ENCODE measurements at places on chromosomes 4 and X. TPM values are rescaled to one million over a fixed set of nuclear protein-coding genes. Genes with fewer than 3 reads are reported as not detected.

SLC9B1 gene
- 0.77 TPM for total RNA-seq

GNRHR gene
- total RNA-seq: not detected

FGF5 gene
- not detected for total RNA-seq

LRP2BP gene
- total RNA-seq: 0.70 TPM

SASH3 gene
- total RNA-seq: not detected

DMRTC1 gene
- not detected for total RNA-seq

Measured in MCF 10A (cell line).